ENCODE measurements at places on chromosomes 11 and 22.

DNA sequence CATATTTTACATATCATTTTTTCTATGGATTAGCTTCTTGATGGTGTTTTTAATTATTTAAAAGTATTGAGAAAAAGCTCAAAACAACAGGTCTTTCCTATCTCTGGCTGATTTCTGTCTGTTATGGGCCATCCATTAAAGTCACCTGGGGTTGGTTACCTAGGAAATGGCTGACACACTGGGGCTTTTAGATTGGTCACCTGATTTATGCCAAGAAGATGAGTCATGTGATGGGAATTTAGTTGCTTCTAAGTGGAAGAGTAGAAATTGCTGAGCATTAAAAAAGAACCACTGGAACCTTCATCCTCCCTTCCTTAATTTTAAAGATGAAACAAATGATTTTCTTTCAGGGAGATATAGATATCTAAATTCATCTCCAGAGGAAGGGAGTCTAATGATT lies 48.8 kb upstream of the LARGE1 start:
- no peak for DNase-seq

- no peak for DNase-seq
These were observed 11.0 kb upstream of the MED17 start for GRCh38 chr11:93773045-93773477.

DNA sequence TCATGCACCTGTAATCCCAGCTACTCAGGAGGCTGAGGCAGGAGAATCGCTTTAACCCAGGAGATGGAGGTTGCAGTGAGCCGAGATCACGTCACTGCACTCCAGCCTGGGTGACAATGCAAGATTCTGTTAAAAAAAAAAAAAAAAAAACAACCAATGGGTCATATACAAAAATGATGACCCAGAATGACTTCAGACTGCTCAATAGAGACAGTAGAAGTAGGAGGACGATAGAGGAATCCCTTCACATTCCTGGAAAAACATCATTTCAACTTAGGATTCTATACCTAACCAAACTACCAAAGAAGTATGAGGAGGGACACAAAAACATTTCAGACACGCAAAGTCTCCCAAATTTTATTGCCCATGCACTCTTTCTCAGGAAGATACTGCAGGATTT lies 14.1 kb upstream of the CBX7 start:
- no peak for DNase-seq

DNA sequence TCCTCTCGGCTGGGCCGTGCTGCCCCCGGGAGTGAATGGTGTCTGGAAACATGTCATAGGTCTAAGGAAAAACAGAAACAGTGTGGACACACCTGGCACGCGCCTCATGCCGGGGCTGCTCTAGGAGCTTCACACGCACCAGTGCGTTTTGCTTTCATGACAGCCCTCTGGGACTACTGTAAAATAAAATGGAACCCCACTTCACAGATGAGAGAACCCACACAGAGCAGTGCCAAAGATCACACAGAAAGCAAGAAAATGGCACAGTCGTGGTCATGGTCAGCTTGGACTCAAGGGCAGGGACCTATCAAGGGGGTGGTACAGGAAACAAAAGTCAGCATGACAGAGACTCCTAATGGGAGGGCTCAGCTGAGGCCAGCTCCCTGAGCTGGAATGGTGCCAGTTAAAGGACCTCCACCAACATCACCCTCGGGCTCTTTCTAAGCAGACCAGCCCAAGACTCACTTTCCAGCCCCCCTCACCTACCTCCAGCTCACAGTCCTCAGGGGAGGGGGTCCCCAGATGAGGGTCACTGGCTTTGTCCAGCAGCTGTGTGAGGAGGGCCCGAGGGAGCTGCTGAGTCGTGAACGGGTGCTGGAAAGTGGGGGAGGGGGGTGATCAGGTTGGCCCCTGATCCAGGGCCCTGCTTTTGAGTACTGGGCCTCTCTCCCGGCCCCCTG lies 3.3 kb downstream of the MAP4K2 start:
- no peak for DNase-seq

GRCh38 chr11:34344410-34344767 lies 13.4 kb downstream of the ABTB2 start:
- no peak for DNase-seq

DNA sequence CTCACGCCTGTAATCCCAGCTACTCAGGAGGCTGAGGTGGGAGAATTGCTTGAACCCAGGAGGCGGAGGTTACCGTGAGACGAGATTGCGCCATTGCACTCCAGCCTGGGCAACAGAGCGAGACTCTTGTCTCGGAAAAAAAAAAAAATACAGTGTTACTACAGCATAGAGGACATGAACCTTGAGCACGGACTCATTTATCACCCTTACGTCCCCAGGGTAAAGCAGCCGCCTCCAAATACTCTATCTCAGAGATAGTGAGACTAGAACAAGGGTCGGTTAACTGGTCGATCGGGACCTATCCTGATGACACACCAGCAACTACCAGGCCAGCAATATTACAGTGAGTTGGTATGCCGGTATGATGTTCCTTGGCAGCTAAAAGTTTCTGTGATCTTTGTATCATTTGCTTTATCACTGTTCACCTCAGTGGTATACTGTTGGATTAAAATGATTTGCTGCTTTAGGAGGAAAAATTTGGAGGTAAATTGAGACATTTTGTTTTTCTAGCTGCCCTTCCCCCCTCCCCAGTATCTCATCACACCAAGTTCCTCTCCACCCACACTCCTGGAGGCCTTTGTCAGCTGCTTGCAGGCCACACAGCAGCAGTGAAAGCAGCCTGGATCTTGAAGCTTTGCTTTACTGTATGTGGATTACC lies 7.0 kb upstream of the SIDT2 start:
- DNase-seq = peak; percentile 62

DNA sequence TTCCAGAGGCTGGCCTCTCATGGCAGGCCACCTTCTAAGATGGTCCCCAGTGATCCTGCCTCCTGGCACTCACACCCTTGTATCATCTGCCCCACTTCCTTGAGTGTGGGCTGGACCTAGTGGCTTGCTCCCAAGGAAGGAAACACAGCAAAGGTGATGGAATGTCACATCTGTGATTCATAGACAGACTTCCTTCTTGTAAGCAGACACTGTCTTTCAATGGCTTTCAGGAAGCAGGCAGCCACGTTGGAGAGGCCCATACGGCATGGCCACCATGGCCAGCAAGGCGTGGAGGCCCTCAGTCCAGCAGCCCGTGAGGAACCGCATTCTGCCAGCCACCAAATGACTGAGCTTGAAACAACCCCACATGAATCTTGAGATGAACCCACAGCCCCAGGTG lies 11.3 kb downstream of the LMO1 start:
- DNase-seq = peak; percentile 58

- DNase-seq = no peak
These were observed 27.0 kb downstream of the C22orf42 start for GRCh38 chr22:32132126-32132525.

GRCh38 chr11:64990222-64990923 lies 6.4 kb downstream of the BATF2 start:
- peak; percentile 87 for DNase-seq

DNA sequence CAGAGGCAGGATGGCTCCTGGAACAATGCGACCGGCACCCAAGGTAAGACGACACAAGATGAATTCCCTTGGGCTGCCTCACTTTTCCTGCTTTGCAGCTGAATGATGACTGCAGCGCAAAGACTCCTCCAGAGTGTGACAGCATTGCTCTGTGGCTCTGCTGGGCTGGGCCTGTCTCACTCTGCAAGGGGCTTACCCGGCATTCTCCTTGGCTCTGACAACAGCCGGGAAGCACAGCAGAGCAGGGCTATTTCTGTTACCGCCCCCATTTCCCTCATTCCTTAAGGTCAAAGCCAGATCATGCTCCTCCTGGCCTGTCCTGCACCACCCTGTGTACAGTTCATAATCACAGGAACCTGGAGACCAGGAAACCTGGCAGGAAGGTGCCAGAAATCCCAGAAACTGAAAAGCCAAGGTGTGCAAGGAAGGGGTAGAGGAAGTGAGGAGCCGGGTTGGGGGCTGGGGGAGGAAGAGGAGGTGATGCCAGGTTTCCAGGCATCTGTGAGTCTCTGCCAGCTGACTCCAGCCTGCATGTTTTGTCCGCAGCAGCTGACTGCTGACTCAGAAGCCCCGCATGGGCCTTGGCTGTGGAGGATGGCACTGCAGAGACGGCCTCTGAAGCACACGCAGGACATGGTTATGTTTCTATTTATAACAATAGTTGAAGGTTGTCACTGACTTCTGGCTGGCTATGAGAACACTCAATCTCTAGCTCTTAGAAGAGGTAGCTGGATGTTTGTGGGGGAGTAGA lies 113.6 kb downstream of the MICAL3 start:
- peak; percentile 41 for DNase-seq

DNA sequence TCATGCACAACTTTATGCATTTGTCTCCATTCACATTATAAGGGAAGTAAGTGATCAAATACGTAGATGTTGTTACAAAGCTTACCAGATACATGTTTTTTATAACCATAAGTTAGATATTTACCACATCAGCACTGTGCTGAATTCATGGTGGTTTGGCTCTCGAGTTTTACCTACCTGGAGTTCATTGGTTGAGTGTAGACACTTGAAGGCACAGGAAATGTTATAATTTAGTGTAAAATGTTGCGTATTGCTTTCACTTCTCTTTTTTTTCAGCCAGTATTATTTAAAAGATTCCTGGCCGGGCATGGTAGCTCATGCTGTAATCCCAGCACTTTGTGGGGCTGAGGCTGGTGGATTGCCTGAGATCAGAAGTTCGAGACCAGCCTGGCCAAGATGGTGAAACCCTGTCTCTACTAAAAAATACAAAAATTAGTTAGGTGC lies 53.1 kb upstream of the GRK2 start:
- DNase-seq = no peak

DNA sequence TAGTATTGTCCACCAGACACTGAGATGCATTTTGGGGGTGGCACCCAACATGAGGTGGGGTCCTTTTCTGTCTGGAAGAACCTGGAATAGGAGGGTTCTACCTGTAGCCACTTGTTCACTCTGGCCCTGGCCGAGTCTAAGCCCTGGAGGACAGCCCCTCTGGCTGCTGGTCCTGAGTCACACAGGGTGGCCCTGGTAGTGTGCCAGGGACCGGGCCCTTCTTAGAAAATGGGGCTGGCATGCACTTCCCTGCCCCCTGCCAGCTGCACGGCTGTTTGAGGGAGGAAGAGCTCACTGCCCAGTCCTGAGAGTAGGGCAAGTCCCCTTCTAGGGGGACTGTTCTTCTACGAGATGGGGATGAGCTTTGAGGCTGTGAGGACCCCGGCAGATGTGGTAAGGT lies 2.2 kb downstream of the PLCB3 start:
- no peak for DNase-seq

DNA sequence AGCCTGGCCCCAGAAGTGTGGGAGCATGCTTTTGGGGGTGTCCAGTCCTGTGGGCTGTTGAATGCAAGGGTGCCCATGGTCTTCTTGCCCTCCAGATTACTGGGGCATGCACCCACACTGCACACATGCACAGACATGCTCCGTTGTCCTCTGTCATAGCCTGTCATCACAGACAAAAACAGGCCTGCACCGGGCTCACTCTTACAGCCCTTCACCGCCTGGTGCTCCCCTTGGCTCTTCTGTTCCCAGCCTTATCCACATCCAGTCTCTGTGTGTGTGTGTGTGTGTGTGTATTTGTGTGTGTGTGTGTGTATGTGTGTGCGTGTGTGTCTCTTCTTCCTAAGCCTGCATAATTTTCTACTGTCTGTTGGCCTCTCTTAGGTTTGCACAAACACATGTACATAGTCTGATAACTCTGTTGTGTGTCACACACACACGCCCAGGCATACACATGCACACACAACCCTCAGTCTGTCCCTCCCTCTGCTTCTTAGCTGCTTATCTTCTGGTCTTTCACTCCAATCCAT lies 23.4 kb upstream of the NECTIN1 start:
- no peak for DNase-seq

DNA sequence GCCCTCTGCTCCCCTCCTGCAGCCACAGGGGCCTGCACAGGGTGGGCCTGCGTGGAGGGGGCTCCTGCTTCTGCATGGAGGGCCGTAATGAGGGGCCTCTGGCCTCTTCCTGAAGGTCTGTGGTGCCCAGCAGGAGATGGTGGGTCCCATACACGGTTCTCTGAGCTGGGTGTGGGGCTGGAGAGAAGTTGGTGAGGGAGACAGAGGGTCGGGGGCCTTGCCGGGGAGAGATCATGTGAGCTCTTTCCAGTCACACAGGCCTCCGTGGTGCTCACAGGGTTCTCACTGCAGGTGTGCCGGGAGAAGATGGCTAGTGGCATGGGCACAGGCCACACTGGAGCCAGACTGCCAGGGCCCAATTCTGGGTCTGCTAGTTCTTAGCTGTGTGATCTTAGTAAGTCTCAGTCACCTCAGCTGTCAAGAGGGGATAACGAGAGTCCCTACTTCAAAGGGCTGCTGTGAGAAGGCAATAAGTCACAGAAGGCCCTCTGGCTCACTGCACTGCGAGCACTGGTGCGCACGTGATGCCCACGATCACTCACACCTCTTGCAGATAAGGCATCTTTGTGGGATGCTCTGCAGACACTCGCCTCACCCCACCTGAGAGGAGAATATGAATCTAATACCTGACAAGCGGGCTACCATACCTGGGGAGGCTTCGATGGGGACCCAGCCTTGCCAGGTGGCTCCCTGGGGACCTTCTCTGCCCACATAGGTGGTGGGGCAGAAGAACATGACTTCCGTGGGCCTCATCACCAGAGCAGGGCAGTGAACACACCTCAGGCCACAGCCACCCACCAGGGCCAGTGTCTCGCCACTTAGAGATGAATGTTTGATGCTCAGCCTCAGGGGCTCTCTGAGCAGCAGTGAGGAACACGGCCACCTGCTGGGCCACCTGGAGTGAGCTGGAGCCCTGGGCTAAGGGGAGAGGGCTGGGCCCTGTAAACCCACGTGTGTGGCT lies 14.5 kb downstream of the KCNC1 start:
- no peak for DNase-seq

GRCh38 chr11:102234779-102235439 lies 82.4 kb upstream of the BIRC3 start:
- DNase-seq = no peak

DNA sequence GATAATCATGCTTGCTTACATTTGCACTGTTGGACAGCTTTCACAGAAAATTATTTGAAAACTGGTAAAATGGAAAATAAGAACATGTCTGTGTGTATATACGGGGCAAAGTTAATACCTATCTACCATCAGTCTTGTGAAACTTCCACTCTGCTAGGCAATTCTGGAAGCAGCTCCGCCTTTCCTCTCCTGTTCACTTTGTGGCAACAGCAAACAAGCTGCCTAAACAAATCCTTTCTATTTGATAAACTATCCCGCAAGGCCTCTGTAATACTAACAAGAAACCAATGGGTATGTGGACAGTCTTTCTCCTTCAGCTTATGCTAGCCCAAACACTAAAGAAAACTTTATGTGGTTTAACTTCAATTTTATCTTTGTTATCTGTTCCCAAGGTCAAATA lies 39.2 kb upstream of the RAPSN start:
- DNase-seq = no peak

GRCh38 chr11:62340269-62340901 lies 3.1 kb downstream of the ASRGL1 start:
- DNase-seq = peak; percentile 58

GRCh38 chr22:22750335-22751042 lies 106.1 kb downstream of the GGTLC2 start:
- DNase-seq = peak; percentile 60

DNA sequence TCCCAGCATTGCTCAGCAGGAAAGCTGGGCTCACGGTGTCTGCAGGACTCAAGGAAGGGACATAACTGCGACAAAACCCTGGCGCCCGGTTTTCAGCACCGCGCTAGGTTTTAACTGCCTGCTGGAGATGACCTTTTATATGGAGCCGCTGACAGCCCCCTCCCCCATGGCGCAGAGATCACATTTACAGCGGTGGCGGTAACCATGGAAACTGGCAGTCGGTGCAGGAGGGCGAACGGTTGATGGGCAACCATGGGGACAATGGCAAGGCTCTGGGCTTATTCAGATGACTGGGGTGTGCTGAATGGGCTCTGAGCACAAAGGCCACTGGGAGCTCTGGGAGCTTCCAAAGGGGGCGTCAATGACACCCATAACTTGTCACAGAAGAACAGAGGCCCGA lies 37.2 kb downstream of the CELSR1 start:
- DNase-seq = no peak
